Pons (tissue), 1 donor: ENCODE measurements at places on chromosomes 4 and X.

DNA sequence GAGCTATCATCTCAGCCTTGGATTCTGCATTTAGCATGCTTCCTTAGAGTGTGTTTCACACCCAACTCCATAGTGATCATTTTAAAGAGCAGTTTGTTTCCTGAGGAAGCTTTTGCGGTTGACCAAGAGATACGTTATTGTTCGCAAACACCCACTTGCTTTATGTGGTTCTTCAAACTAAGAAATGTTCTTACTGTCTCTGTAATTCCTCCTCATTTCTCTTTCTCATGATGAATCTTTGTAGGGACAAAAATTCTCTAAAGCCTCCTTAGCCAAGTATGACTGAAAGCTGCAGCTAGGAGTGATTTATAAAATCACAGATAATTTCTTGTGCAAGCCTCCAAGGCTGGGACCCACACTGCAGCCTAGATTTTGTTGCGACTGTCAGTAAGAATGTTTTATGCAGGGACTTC is 10.0 kb downstream of the TNIP3 start:
- DNase-seq, result no peak

DNA sequence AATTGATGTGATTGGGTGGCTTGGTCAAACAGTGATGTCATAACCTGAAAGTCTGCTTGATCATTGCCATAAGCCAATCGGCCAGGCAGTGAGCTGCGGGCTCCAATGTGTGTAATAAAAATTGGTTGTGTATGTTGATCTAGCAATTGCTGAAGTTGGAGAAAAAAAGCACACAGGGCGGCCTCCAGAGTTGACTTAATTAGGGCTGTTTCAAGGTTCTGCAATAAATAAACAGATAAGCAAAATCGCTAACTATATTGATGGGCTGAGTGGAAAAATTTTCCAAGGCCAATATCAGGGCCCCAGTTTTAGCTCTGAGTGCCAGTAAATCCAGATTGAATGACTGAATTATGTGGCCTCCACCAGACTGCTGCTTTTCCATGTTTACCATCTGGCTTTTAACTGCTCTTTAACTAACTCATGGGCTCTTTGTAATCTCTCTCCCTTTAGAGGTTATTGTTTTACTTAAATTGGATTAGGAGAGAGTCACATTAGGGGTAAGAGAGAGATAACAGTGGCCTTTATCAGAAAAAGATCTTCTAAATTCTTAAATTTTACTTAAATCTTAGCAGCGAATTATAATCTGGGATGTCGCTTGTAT is 160.6 kb upstream of the WDFY3 start:
- DNase-seq, result no peak

DNA sequence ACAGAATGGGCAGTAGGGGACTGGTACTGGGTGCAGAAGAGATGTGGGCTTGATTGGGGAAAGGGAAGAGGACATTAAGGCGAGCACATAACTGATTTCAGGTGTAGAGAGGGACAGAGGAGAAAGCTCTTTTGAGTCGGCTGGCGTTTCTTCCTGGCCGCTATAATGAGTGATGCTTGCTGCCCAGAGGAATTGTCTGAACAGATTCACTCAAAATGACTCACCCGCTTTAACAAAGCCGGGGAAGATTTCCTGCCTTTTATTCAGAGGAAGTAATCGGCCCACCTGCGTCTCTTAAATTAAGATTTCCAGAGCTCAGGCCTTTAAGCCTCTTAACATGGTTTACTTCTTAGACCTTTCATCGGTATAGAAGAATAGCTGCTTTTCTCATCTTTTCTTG is 102.1 kb upstream of the AP1S2 start:
- no peak for DNase-seq

GRCh38 chrX:119343856-119344255 is 55.3 kb upstream of the SLC25A43 start:
- DNase-seq, result no peak

DNA sequence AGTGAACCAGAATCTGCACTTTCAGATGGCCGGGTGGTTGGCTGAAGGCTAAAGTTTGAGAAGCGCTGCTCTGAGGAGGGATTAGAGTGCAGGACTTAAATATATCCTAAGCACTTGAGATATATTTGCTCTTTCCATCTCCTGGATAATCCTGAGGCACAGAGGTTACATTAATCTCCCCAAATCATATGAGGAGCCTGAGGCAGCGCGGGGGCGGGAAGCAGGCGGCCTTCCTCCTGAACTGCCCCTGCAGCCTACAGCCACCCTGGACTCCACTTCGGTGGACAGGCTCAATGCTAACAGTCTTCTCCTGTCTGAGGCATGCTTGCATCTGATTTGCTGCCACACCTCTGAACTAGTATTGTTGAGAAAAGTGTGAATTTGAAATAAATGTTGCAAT is 72.5 kb downstream of the AFAP1 start:
- DNase-seq, result no peak

DNA sequence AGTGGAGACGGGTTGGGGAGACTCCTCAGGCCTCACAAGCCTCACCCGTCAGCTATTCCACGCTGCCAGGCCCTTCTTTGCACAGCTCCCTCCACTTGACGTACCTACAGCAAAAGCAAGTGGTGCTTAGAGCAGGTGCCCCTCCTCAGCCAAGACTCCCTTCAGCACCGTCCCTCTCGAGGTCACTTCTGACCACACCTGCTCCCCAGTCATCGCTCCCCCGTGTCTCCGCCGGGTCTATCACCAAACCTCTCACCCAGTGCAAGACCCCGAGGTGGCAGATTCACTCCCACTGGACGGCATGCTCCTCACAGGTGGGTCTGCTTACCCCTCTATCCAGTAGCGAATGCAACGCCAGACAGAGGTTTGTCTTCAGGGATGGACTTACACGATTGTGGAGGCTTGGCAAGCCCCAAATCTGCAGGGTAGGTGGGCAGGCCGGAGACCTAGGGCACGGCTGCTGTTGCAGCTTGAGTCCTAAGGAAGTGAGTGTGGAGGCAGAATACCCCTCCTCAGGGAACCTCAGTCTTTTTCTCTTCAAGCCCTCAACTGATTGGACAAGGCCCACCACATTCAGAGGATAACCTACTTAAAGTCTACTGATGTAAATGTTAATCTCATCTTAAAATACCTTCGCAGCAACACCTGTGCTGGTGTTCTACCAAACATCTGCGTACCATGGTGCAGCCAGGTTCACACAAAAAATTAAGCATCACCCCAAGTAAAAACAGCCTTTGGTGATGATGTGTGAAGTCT is 14.5 kb upstream of the HELT start:
- DNase-seq, result no peak

GRCh38 chr4:171430495-171430894 is 382.7 kb upstream of the GALNTL6 start:
- DNase-seq, result no peak

DNA sequence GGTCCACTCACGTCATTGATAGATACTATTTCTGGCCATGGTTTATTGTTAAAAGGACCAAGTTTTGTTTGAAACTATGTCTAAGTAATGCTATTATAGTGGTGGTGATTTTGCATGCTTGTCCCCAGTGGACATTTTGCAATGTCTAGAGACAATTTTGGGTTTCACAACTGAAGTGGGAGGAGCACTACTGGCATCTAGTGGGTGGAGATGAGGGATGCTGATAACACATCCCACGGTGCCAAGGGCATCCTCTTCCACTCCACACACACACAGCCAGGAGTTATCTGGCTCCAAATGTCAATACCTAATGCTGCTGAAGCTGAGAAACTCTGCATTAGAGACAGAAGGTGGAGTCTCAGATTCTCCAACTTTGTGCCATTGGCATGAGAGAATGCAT is 131.2 kb downstream of the FRMPD4 start:
- DNase-seq, result no peak

DNA sequence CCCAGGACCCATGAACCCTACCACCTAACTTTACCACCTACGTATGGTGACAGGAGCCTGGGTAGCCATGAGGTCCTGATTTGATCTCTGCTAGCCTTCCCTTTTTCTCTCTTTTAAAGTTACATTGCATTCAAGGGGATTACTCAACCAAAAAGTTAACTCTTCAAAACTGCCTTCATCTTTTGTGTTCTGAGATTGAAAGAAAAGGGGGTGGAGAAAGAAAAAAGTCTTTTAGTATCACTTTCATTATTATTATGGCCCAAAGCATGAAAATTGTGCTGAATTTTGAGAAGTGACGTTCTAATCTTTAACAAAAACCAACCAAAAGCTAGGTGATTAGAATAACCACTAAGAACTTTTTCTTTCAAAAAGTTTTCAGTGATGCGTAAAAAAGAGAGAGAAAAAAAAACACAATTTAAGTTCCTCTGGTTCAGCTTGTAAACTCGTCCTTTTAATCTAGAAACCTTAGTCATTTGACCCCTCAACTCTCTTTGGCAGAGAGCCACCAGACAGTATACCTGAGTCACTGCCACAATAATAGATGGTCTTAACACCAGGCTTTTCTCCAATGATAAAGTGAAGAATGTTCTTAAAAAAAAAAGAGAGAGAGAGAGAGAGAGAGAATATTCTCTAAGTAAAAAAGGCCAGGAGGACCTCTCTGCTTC is 347.4 kb upstream of the FGF13 start:
- DNase-seq, result no peak

DNA sequence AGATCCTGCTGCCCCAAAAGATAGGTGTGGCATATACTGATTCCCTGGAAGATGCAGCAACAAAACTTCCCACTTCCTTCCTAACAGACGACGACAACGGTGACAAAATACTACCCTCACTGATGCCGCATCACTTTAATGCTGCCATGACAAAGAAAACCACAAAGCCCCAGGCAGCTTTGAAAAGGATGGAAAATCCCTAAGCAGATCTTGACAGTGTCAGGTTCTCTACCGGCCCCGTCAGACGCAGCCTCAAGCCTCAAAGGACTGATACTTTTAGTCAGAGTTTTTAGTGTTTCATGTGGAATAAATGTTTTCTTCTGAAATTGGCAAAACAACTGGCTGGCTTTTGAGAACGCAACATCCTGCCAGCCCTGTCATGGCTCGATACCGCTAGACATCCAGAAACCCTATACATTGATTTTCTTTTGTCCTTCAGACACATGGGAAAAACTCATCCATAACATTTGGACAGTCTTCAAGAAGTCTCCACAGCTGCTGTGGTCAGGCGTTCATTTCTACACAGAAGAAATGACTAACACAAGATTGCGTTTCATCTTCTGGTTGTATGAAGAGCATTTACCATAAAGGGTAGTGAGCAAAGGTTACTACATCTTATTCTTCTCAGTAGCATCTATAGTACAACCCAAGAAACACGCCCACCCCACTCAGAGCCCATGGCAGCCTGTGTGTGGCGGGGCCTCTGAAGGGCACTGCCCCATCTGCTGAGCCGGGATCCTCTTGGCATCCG is 60.1 kb downstream of the GATB start:
- DNase-seq, result no peak

DNA sequence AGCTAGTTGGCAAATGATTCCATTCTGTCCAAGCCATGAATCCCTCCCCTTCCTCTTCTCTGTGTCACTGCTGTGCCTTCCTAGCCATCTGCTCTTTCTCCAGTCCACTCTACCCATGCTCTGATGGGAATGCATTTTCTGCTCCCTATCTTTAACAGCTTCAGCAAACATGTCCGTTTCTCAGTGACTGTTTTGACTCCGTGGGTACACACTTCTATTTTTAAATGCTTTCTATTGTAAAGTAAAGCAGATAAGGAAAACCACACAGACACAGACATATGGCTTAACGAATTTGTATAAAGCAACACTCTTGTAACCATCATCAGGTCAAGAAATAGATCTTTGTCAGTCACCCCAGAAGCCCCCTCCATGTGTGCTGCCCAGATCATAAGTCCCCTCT is 72.4 kb upstream of the KLHL13 start:
- DNase-seq, result no peak

- no peak for DNase-seq
Observed at GRCh38 chr4:73892966-73893365, 23.8 kb downstream of the CXCL1 start.

DNA sequence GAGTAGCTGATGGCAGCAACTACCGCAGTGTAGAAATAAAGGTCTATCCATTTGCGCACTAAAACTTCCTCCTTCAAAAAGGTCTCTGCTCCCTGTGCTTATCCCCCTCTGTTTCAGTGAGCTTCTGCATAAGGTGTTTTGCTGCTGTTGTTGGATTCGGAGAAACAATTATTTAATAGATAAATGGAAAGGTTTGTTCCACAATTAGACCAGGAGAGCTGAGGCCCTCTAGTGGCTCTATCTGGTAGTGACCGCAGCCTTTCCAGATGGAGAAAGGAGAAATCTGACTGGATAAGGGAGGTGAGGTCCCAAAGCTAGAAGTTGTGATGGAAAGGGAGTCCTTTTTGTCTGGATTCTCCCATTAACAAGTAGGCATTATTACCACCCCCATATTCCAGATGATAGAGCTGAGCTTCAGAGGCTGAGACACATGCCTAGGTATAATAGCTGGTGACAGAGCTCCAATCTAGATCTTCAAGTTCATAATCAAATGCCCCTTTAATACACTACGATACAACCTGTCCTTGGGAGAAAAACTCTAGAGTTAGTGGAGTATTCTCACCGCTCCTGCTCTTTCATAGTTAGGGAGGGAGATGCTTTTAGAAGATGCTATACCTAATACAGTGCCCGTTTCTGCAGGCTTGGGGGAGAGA is 5.1 kb upstream of the GABRQ start:
- DNase-seq, result peak; percentile 29

- DNase-seq, result no peak
Observed at GRCh38 chrX:44903830-44904530, 31.0 kb downstream of the KDM6A start.

DNA sequence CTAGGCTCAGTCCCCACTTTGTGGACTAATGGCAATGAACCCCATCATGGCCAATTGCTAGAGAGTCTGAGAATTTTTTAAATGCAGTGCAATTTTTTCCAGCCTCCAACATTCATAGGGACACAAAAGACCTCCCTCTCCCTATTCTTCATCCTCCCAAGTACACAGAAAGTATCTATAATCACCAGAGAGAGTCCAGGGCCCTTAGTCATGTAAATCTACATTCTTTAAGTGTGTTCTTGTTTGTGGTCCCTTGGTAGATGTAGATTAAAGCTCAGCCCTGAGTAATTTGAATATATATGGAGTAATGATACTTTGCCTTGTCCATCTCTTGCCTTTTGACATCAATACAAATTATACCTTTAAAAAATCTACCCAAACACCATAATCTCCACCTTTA is 51.3 kb upstream of the ATXN3L start:
- no peak for DNase-seq

GRCh38 chrX:3712870-3713224 is 602 bp downstream of the PRKX start:
- no peak for DNase-seq

DNA sequence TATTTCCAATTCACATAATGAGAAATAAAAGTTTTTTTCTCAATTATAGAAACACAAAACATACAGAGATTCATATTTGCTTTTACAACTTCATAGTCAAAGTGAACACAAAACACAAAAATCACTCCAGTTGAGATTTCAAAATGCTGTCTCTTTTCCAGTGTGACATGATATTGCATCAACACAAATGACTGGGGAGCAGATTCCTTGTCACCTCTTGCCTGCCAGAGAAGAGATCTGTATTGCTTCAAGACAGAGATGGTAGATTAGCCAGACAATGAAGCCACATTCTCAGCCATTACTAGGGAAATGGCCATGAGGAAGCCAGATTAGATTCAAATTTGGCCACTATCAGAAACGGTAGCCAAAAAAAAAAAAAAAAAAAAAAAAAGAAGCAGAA is 2313.1 kb upstream of the AGA start:
- no peak for DNase-seq

GRCh38 chr4:84958434-84958833 is 8.1 kb downstream of the WDFY3 start:
- no peak for DNase-seq

GRCh38 chr4:151431728-151432127 is 22.8 kb downstream of the FHIP1A start:
- DNase-seq, result no peak
